ENCODE measurements at places on chromosomes 4 and X.
A peak's percentile ranks its signal among the peaks of the same experiment; 100 is the strongest.

- no peak for DNase-seq
Measured at GRCh38 chr4:156946516-156947424, 24.8 kb downstream of the PDGFC start.

DNA sequence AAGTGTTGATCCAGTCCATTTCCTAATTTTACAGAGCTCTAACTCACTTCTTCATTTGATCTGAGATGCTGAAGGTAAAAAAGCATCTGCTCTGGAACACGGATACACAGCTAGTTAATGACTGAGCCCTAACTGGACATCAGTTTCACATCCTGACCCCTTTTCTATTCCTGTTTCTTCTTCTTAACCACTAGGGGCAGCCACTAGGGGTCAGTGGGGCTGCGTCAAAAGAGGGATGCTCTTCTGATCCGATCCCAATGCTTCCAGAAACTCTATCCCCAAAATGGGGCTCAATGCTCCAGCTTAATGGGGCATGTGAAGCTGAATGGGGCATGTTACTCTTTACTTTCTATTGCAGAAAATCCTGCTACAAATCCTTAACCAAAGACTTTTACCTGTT, 33.4 kb upstream of the PHKA2 start:
- peak; percentile 1 for DNase-seq

DNA sequence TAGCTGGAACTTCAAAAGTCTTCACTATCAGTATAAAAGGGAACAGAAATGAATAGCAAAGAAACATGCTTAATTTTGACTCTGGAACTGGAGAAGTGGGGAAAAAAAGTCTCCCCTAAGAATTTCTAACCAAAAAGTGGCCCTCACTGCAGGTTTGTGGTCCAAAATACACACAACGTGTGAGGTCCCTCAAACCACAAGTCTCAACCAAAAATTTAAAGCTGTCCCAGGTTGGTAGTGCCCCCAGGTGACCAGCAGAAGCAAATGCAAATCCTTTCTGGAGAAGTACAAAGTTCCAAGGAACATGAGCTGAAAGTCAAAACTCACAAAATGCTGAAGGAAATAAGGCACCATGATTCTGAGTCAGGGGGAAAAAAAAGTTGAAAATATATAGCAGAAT, 23.6 kb upstream of the VAMP7 start:
- no peak for DNase-seq

DNA sequence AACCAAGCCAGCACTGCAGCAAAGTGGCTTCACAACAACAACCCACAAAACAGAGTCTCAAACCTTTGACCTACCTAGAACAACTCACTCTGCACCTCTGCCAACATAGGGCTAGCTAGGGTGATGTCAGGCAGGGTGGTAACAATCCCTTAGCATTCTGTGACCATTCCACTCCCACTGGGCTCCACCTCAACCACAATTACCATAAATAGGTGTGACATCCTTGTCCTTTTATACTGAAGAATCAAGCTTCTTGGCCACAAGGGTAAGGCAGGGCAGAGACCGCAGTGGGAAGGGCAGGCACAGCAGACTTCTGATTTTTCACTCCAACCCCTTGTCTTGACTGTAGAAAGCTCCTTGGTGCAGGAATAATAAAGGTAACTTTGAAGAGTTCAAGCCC, 795.4 kb upstream of the DIAPH2 start:
- no peak for DNase-seq

- DNase-seq = no peak
Measured at GRCh38 chrX:154785716-154786115, 19.6 kb downstream of the MPP1 start.

- no peak for DNase-seq
Measured at GRCh38 chr4:145735827-145736226, 55.9 kb downstream of the C4orf51 start.
